GM12864 (cell line): ENCODE measurements at places on chromosomes 1 and 21.

GRCh38 chr1:226700861-226701260 lies 38.2 kb downstream of the ITPKB start:
- DNase-seq = no peak

DNA sequence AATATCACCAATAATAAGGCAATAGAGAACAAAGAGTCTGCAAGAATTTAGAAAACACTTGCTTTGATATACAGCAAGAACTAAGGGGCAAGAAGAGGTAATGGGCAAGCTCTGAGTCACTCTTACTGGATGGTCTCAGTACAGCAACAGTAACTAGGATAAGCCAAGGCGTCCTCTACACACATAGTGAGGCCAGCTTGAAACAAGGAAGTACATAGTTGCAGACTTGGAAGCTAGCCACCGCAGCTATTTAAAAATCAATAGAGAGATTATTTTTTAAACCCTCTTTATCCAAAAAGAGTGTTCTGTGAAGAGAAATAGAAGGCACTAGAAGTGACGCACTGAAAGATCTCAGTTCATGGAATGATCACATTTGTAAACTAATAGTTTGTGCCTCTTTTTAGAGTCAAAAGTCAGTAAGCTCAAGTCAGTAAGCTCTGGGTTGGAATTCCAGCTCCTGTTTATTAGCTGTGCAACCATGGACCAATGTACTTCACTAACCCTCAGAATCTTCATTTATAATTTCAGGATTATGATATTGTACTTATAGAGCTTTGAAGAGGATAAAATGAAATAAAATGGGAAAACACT lies 118.6 kb downstream of the AKT3 start:
- no peak for DNase-seq

- DNase-seq = no peak
Measured at GRCh38 chr1:236692742-236693141, 6.4 kb downstream of the ACTN2 start.

GRCh38 chr1:81498471-81499462 lies 302.0 kb upstream of the ADGRL2 start:
- no peak for DNase-seq
